ENCODE measurements at places on chromosomes 11 and 22. TPM values are rescaled to one million over a fixed set of nuclear protein-coding genes. Genes with fewer than 3 reads are reported as not detected.

The DPP3 gene
- polyA plus RNA-seq: 20.6 TPM

GRCh38 chr22:48379371-48379770 is 1448.3 kb downstream of the BRD1 start:
- DNase-seq: no peak

The ADORA2A gene
- polyA plus RNA-seq: 5.4 TPM

DNA sequence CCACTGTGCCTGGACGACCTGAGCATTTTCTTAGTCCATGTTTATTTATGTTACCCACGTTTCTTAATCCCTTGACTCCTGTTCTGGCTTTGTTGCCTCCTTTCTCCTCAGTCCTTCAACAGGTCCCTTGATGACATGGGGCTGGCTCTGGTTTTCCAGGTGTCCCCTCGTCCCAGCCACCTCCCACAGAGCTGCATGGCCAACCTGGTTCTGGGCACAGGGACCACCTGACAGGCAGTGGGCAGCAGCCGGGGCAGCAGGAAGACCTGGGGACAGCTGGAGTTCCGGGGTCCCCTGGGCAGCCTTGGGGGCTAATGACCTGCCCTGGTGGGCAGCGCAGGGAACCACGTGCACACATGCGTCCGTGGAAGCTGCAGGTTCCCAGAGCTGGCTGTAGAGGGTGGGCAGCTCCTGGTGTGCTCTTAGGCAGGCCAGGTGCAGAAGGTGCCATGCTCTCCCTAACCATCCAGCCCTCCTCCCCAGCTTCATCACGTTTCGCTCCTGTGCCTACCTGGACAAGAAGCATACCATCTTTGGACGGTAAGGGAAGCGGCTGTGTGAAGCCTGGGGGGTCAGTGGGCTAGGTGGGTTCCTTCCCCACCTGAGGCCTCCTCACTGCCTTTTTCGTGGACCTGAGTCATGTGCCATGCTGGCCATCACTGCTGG is 27.7 kb downstream of the PPIL2 start:
- DNase-seq: no peak

- no peak for DNase-seq
Measured at GRCh38 chr22:29879753-29880152, 3.2 kb upstream of the MTMR3 start.

- no peak for DNase-seq
Measured at GRCh38 chr11:111699579-111700156, 66.5 kb downstream of the PPP2R1B start.

The SCN4B gene
- 1.1 TPM for polyA plus RNA-seq

GRCh38 chr11:134024420-134025081 is 44.3 kb upstream of the JAM3 start:
- no peak for DNase-seq
